ENCODE measurements at places on chromosomes 16 and 17.

DNA sequence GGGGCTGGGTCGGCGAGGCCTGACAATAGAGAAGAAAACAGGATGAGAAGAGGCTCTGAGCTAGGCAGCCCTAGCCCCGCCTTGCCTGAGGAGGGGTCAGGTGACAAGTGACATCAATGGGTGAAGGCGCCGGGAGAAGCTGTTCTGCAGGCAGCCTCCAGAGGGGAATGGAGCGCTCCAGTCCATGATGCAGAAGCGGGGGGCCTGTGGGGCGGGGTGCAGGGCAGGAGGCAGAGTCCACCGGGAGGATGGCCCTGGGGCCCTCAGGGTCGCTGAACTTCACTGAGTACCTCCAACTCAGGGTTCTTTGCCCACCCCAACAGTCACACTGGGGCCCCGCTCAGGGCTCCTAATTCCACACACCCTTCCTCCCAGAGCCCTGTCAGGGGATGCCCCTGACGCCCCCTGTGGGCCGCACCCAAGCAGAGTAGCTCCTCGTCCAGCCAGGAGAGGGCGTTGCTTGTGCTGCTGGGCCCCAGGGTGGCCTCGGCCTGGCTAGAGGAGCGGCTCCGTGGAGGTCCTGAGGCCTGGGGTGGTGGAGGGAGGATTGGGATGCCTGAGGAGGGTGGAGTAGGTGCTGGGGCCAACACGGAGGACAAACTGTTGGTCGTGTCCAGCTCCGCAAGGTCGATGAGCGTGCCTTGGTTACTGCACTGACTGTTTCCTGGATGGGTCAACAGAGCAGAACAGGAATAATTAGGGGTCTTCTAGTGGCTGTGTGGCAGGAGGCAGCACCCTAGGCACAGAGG lies 20.8 kb downstream of the GGA3 start:
- peak; percentile 92 for ATAC-seq

DNA sequence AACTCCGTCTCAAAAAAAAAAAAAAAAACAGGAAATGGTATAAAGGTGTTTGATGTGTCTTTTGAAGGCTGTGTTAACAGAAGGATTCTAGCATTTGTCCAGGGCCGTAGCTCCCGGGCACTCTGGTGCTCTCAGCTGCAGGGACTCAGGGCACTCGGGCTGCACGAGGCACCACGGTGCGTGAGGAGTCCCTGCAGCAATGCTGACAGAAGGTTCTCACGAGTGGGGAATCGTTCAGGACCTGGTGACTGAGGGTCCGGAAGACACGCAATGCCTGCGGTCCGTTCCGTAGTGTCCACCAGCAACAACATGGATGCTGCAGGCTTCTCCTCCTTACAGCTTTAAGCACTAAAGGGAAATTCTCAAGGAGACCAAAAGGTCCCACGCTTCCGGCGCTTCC lies 12.6 kb upstream of the FAAP100 start:
- no peak for ATAC-seq

DNA sequence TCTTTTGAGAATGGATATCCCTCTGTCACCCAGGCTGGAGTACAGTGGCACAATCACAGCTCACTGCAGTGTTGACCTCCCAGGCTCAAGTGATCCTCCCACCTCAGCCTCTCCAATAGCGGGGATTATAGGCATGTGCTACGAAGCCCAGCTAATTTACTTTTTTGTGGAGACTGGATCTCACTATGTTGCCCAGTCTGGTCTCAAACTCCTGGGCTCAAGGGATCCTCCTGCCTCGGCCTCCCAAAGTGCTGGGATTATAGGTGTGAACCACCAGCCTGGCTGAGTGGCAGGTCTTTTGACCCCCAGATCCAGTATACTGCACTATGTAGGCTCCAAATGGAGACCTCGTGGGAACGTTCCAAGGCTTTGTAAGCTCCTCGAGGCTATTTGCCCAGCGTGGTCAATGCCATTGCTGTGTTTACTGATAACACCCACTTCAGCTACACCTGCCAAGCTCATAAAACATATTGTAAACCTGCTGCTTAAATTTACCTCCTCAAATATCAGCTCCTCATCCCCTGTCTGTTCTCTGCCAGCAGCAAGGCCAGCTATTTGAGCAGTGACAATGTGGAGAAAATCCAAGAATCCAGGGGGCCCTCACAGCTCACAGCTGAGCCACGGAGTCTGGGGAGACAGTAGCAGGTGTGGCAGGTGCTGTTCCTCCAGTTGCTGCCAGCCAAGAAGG lies 16.2 kb upstream of the KIFC3 start:
- ATAC-seq, result no peak

DNA sequence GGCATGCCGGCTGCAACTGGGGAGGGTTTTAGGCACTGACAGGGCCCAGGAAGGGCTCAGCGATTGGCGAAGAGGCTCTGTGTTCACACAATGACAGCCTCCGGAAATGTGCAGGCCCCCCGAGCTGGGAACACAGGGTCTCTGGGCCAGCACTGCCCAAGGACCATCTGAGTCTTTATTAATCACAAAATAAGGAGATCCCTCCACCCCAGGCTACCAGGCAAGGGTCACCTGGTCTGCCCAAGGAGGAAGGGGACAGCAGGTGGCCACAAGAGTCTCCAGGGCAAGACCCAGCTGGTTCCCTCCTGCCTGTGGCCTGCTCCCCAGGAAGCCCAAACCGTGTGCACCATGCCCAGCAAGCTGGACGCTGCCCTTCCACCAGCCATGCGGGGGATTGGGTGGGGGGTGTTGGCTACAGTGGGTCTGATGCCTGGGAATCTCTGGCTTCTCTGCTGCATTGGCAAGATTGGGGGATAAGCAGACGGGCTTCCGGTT lies 52.1 kb upstream of the TNRC6C start:
- ATAC-seq, result no peak

DNA sequence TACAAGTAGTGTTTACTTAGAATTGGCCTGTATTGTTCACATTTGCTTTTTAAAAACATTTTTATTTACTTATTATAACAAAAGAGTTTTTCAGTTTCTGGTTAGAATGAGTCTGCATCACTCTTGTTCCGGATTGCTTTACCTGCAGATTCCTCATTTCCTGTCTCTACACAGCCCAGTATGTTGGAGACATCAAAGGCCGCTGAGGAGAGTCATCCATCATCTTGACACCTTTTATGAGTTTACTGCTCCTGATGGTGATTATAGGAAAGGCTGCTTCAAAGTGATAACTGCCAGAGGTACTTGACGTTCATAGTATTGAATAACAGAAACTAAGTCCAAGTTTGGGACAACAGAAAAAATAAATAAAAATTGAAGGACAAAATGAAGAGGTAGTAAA lies 490.5 kb upstream of the CA10 start:
- ATAC-seq, result peak; percentile 68

DNA sequence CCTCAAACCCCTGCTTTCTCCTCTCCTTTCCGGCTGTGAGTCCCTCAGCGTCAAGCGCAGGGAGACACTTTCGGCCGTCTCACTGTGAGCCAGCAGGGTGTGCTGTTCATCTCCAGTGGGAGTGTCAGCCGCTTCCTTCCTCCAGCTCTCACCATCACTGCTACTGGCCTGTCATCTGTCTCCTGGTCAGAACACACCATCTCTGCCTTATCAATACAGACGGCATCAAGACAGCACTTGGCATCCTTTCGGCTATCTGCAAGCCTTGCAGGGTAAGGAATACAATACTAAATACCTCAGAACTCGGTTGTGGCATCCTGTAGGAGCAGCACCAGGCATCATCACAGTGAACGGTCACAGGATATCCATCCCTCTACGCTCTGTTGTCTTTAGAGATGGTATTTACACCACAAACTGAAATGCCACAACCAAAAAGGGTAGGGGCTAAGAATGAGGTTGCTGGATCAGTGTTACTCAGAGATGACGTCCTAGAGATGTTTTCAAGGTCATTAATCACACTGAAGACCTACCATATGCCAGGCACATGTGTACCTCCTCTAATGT lies 20.7 kb upstream of the CMTM4 start:
- ATAC-seq, result peak; percentile 81

GRCh38 chr16:1642753-1643152 lies 30.6 kb downstream of the CRAMP1 start:
- ATAC-seq, result no peak
